ENCODE measurements at places on chromosomes 16 and 17.

- no peak for DNase-seq
Measured at GRCh38 chr16:55821210-55821609, 11.7 kb downstream of the CES1 start.

DNA sequence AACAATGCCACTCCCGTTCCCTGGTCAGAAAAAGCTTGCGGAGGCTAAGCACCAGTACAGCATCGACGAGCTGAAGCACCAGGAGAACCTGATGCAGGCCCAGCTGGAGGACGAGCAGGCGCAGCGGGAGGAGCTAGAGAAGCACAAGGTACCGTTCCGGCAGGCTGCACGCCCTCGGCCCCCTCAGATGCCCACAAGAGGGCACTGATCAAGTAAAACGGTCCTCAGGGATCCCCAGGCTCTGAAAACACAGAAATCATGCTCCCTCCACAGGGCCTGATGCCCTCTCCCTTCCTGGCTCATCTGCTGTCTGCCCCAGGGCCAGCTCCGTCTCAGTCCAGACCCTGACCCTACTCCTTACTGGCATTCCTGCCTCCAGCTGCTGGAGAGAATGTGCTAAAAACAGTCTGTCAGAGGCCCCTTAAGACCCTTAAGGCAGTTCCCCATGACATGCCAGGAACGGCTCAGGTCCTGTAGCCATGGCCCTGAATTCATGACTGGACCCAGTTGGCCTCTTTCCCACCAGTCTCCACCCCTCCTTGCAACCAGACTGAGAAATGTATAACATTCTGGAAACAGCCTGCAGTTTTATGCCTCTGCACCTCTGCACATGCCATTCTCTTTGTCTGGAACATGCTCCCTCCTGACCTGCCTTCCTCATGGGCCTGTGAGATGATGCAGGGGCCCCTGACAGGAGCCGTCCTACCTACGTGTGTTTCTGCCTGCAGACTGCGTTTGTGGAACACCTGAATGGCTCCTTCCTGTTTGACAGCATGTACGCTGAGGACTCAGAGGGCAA, 21.8 kb downstream of the DRC3 start:
- DNase-seq = peak; percentile 20

DNA sequence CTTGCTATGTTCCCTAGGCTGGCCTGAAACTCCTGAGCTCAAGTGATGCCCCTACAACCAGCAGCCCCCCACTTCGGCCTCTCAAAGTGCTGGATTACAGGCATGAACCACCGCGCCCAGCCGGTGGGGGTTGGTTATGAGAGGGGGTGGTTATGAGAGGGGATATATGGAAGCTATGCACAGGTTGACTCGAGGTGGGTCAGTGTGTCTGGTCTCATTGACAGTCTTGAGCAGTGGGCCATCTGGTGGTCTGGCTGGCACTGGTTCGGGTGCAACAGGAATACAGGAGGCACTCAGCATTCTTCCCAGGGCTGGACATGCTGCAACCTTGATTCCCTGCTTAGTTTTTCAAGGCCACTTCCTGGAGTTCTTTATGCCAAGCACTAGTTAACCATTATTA, 5.6 kb upstream of the STX1B start:
- DNase-seq = peak; percentile 19

- DNase-seq = peak; percentile 25
Measured at GRCh38 chr16:51509336-51509735, 358.3 kb upstream of the SALL1 start.

DNA sequence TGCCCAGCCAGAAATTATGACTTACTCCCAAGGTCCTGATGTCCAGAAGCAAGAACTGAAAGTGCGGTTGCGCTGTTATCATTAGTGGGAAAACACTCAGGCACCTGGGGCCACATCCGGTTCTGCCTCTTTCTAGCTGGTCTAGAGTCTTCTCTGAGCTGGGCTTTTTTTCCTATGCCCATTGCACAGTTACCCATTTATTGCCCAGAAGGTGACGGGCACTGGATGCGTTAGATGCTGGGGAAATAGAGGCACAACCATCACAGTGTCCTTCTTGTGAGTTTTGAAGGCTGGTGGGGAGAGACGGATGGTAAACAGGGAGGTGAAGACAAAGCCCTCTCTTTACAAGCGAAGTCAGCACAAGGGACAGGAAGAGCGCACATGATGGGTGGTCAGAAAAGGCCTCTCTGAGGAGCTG, 37.7 kb downstream of the PLCG2 start:
- no peak for DNase-seq
